ENCODE measurements at places on chromosomes 3 and 15.

DNA sequence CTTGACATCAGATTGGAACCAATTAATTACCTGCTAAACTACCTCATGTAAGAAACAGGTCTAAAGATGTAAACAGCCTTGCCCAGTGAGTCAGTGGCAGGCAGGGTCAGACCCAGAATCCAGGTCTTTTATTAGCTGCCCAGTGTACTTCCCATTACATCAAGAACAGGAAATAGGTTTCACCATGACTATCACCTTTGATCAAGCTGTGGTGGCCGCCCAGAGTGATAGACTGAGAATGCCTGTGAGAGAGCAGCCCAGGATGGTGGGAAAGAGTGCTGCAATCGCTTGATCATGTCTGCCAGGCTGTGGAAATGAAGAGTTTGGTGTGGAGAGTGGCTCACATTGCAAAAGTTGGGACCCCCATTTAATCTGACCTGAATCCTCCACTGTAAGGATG, 61.3 kb upstream of the PIAS1 start:
- ATAC-seq = no peak

GRCh38 chr3:138114431-138114918, 933 bp downstream of the DZIP1L start:
- ATAC-seq = no peak

DNA sequence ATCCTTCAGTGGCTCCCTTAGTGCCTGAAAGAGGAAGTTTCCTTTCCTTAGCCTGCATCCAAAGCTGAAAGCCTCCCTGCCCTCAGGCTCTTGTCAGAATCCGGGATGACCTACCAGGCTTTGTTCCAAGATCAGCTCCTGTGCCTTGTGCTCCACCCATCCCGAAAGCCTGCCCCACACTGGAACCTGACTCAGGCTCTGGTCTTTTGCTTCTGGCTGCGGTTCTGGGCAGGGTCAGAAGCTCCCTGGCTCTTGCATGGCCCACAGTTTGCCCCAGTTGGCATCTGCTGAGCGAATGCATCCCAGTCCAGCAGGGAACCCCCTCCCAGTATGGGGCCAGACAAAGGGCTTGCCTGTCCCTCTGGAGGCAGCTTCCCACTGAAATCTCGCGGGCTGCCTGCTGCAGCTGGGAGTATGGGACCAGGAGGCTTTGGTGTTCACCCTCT, 25.9 kb upstream of the KIF23 start:
- no peak for ATAC-seq

DNA sequence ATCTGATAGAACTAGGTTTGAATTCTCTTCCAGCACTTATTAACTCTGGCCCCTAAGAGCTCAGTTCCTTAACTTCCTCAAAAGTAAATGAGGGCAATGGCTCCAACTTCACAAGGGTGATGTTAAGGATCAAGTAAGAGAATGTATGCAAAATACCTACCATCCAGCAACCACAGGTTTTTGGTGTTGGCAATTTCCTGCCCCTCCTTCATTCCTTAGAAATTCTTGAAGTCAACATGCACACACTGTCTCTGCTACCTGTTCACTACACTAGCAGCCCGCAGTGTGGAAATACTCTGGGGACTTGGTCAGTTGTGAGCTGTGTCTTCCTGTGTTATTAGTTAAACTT, 5.0 kb downstream of the ZBED2 start:
- ATAC-seq = no peak

- no peak for ATAC-seq
Measured at GRCh38 chr3:157532529-157533297, 29.5 kb upstream of the VEPH1 start.

- no peak for ATAC-seq
Measured at GRCh38 chr3:188220097-188220788, 66.3 kb downstream of the LPP start.

DNA sequence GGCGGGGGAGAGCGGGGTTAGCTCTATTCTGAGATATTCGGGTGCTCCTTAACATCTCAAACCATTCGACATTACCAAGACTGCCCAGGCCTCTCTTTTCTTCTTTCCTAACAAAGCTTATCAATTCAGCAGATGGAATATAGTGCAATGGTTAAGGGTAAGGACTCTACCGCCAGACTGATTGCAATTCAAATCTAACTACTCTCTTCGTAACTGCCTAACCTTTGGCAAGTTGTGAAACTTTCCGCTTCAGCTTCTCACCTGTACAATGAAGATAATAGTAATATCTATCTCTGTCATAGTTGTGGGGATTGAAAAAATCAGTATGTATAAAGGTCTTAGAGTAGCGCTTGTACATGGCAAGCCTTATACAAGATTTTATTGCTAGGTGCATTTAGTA, 972 bp downstream of the UBA5 start:
- no peak for ATAC-seq

GRCh38 chr15:58761010-58761388, 10.1 kb upstream of the MINDY2 start:
- ATAC-seq = no peak

GRCh38 chr3:99938270-99938911, 120.7 kb downstream of the CMSS1 start:
- peak; percentile 55 for ATAC-seq

DNA sequence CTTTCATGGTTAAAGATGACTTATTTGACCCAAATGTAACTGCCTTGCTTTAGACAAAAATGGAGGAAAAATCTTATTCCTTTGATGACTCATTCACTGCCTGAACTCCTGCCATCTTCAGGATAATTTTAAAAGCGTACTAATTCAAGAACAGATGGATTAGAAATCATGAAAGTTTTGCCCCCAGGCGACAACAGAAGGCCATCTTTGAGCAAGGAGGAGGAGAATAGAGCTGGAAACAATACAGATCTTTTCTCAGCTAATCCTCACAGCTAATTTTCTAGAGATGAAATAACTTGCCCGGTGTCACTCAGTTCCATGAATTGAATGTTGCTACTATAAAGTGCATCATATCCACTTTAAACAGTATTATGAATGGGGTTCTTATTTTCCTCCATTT, 324.7 kb upstream of the RARB start:
- ATAC-seq = no peak

- ATAC-seq = no peak
Measured at GRCh38 chr3:84165328-84165727, 793.5 kb upstream of the CADM2 start.

Data from activated CD4-positive, CD25-positive, alpha-beta regulatory T cell treated with anti-CD3 and anti-CD28 coated beads, Interleukin-2, amount 50 U/mL, for 24 hours (primary cell).